ENCODE measurements at places on chromosomes 1 and 21.

DNA sequence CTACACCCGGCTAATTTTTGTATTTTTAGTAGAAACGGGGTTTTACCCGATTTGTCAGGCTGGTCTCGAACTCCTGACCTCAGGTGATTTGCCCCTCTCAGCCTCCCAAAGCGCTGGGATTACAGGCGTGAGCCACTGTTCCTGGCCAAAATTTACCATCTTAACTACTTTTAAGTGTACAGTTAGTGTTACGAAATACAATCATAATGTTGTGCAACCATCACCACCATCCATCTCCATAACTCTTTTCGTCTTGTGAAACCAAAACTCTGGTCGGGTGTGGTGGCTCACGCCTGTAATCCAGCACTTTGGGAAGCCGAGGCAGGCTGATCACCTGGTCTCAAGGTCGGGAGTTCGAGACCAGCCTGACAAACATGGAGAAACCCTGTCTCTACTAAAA, 14.1 kb upstream of the ZBTB40 start:
- no peak for DNase-seq

- DNase-seq = no peak
Observed at GRCh38 chr1:22112554-22112953, 30.3 kb downstream of the WNT4 start.

GRCh38 chr1:228050571-228051231, 31.8 kb upstream of the ARF1 start:
- no peak for DNase-seq

DNA sequence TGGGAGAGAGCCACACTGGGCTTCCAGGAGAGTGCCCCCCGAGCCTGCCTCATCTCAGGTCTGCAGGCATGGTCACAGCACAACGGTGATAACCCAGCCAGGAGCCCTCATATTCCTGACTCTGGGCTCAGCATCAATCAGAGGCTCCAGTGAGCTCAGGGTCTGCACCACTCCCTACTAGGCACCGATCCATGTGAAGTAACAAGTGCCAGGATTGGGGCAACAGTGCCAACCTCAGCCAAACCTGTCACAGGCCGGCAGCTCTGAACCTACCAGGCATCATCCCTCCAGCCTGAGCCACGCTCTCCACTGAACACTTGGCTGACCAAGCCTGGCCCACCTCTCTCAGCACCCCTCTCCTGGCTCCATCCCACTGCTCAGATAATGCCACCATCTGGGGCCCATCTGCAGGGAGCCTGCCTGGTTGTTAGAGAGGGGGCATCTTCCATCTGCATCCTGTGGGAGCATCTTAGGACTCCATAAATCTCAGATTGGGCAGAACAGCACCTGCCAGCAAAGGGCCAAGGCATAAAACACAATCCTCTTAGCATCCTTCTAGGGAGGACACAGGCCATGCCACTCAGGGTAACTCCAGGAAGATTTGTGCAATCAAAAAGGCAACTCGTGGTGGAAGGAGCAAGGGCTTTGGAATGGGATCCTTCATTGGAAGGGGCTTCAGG, 213.7 kb upstream of the CSF3R start:
- DNase-seq = no peak

GRCh38 chr1:203239081-203239480, 9.6 kb upstream of the CHIT1 start:
- no peak for DNase-seq

- no peak for DNase-seq
Observed at GRCh38 chr1:89276690-89277089, 4.0 kb upstream of the GBP5 start.

DNA sequence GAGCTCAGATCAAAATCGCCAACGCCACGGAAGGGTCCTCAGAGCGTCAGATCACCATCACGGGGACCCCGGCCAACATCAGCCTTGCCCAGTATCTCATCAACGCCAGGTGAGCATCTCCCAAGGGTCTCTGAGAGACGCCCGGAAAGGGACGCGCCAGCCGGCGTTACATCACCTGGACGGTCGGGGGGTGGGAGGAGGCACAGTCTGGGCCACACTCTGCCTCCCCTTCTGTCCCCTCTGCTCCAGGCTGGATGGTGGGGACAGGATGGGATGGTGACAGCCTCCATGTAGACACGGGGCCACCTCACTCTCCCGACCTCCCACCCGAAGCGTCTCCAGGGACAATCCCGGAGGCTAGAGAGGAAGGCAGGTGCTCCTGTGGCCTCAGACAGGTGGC, 41.5 kb upstream of the COL6A1 start:
- DNase-seq = no peak

DNA sequence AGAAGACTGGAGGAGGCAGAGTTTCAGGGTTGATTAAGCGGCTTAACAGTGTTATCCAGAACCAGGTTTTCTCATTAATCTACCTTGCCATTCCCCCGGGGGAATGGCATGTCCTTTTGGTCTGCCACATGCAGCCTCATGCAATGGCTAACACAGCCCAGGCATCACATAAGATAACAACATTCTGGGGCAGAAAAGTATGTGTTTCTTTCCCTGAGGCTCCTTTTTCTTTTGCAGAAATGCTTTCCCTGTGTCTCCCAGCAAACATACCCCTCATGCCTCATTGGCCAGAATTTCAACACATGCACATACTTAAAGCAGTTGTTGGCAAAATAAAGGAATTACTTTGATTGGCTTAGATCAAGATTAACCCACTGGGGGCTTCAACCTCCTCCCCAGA, 98.6 kb downstream of the OMA1 start:
- DNase-seq = no peak

GRCh38 chr1:84689514-84690396, 506 bp downstream of the SSX2IP start:
- no peak for DNase-seq

DNA sequence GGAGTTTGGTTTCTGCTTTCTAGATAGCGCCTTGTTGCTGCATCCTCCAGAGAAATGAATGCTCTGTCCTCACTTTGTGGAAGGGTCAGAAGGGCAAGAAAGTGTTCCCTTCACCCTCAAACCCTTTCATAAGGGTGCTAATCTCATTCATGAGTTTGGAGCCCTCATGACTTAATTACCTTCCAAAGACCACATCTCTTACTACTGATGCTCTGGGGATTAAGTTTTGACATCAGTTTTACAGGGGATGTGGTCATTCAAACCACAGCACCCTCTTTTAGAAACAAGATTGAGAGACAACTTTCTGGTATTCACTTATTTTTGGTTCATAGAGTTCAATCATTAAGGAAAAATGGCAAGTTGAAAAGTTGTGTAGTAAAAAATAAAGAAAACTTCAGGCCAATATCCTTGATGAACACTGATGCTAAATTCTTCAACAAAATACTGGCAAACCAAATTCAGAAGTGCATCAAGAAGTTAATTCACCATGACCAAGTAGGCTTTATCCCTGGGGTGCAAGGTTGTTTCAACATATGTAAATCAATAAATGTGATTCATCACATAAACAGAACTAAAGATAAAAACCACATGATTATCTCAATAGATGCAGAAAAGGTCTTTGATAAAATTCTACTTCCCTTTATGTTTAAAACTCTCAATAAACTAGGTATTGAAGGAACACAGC, 442.1 kb downstream of the PTBP2 start:
- DNase-seq = no peak

DNA sequence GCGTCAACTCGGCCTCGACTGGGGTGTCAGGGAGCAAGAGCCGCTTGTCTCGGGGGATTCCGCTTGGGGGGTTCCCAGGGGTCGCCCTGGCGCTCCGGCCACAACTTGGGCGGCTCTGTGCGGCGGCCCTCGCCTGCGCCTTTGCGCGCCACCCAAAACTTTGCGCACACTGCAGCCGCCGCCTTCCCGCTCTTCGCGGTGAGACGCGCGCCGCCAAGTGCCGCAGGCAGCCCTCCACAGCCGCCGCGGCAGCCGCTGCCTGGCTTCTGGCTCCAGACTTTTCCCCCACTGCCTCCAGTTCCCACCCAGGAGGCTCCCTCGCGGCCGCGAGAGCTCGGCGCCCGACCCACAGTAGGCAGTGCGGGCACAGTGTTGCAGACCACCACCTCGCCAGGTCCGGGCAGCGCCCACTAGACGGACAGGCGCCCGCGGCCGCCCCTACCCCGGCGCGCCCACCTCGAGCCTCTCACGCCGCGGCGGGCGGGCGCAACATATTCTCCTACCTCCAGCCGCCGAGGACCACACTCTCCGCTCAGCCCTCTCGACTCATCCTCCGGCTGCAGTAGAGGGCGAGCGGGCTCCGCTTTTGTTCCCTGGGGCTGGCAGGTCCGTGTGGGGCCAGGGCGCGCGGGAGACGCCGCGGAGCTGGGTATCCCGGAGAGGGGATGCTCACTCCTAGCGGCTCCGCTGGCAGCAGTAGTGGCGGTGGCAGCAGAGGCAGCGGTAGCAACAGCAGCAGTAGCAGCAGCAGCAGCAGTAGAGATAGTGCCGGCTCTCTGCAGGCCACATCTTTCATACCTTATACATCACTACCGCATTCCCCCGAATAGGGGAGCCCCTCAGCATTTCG, 296.6 kb downstream of the OMA1 start:
- DNase-seq = no peak

DNA sequence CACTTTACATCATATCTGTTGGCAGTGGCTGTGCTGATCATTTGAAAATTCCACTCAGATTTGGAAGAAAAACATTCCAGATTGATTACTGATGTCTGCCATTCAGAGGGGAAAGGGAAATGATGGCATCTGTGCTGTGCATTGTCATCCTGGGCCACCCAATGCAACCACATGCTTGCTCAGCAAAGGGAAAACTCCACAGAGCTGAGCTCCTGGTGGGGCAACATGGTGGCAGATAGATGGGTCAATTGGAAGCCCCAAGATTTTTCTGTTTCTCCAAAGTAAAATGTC, 11.8 kb downstream of the OXCT2 start:
- DNase-seq = no peak

- no peak for DNase-seq
Observed at GRCh38 chr1:184187097-184187496, 135.6 kb downstream of the TSEN15 start.

GRCh38 chr1:53657891-53658396, 81.0 kb downstream of the GLIS1 start:
- no peak for DNase-seq

- no peak for DNase-seq
Observed at GRCh38 chr1:56645677-56646305, 677 bp downstream of the PRKAA2 start.

GRCh38 chr21:41426676-41427404, 801 bp downstream of the MX1 start:
- DNase-seq = no peak

GRCh38 chr21:27464648-27465047, 497.8 kb upstream of the ADAMTS5 start:
- no peak for DNase-seq

- DNase-seq = no peak
Observed at GRCh38 chr1:28507247-28507645, 1.4 kb downstream of the RCC1 start.

DNA sequence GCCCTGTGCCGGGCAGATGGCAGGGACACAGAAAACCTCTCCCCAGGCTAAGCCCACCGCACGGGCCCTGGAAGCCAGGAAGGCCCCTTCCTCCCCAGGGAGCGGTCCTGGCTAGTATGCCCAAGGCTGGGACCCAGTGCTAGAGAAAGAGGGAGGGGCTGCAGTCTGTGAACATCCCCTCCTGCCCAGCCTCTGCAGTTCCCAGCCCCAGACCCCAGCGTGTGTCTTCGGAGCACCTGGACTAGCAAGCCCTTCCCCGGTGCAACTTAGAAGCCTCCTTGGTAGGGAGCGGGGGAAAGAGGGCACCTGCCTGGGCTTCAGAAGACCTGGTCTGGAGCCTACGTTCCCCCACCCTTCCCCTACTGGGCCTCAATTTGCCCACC, 2.1 kb downstream of the PLEKHG5 start:
- DNase-seq = no peak

GRCh38 chr1:26015358-26015757, 6.2 kb upstream of the EXTL1 start:
- DNase-seq = no peak

DNA sequence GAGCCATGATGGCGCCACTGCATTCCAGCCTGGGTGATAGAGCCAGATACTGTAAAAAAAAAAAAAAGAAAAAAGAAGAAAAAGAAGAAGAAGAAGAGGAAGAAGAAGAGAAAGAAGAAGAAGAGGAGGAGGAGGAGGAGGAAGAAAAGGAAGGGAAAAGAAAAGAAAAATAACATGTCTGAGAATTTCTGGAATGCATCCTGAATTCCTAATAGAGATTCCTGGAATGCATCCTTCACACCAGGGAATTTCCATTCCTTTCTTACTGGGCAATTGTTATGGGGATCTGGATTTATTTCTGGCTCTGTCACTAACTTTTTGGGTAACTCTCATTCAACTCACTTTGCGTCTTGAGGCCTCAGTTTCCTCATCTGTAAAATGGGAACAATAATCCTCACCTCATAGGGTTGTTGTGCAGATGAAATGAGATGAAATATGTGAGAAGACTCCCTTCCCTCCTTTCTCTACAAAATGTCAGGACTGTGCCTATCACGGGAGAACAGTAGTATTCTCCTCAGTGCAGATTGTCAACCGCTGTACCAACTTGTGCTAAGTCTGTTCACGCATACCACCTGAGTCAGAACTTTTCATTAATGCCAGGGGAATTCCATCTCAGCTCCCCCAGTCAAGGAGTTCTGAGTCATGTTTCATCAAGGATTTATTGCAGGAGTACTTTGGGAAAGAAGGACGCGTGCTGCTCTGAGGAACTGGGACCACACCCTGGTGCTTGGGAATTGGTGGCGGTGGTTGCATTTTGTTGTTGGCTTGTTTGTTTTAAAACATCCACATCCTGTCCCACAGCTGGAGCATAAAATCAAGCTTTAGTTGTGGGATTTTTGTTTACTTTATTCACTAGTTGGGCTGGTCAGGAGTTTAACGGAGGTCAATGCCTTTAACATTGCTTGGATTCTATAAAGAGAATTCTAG, 42.4 kb upstream of the ROR1 start:
- DNase-seq = no peak

GRCh38 chr1:185463011-185463410, 146.0 kb upstream of the IVNS1ABP start:
- DNase-seq = no peak

GRCh38 chr1:166629946-166630345, 209.3 kb upstream of the POGK start:
- no peak for DNase-seq

DNA sequence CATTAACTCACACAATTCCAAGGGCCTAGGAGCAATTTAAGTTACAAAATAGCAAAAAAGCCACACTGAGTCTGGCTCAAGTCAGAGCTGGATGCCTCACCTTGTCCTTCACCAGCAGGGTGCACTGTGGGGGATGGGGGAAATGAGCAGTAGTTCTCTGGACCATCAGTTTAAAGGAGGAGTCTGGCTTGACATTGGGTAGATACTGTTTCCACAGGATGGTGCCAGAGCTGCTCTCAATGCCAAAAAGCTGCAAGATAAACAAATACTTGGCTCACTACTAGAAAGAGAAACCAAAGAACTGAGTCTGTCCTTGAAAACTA, 18.8 kb downstream of the EMC1 start:
- no peak for DNase-seq

GRCh38 chr1:64043288-64043687, 160.1 kb upstream of the UBE2U start:
- DNase-seq = no peak

- DNase-seq = no peak
Observed at GRCh38 chr1:234969011-234969441, 159.6 kb downstream of the TOMM20 start.

DNA sequence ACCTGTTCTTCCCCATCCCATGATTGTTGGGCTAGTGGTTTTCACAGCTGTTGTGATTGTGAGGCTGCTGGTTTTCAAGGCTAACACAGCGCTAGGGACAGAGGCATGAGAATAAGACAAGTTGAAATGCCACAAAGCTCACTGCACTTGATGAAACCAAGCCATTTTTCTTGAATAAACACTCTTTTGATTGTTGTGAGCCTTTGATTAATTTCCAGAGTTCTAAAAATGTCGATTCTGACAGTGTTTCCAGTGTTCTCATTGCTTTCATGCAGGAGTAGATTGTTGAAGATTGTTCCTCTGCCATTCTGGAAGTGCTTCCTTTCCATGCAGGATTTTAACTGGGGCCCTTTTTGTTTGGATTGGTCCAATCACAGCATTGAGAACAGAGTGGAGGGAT, 134.9 kb upstream of the GRIK3 start:
- no peak for DNase-seq
